Iris pigment epithelial cell (primary cell): ENCODE measurements at places on chromosomes 4 and X.
A peak's percentile ranks its signal among the peaks of the same experiment; 100 is the strongest.

GRCh38 chr4:136088211-136088867, 1444.0 kb downstream of the PCDH18 start:
- no peak for DNase-seq

- no peak for DNase-seq
These were observed 60.9 kb downstream of the ADGRA3 start for GRCh38 chr4:22454955-22455354.

DNA sequence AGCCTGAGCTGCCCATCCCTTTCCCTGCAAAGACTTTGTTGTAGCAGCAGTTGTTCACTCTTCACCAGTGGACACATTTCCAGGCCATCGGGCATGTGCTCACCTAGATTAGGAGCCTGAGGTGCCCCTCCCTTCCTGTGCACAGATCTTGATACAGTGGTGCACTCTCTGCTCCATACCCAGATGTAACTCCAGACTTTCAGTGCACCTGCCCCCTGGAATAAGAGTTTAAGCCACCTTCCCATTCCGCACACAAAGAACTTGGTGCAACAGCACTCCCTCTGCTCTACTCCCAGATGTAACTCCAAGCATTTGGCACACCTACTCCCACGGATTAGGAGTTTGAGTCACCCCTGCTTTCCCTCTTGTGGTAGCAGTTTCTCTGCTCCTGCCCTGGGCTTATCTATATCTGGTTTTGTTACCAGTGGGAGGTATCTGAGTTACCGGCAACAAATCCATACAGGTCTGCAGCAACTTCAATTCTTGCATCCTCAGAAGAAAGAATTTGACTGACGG, 36.0 kb upstream of the PLK4 start:
- peak; percentile 18 for DNase-seq

GRCh38 chrX:15853586-15854079, 980 bp downstream of the AP1S2 start:
- DNase-seq = peak; percentile 8

DNA sequence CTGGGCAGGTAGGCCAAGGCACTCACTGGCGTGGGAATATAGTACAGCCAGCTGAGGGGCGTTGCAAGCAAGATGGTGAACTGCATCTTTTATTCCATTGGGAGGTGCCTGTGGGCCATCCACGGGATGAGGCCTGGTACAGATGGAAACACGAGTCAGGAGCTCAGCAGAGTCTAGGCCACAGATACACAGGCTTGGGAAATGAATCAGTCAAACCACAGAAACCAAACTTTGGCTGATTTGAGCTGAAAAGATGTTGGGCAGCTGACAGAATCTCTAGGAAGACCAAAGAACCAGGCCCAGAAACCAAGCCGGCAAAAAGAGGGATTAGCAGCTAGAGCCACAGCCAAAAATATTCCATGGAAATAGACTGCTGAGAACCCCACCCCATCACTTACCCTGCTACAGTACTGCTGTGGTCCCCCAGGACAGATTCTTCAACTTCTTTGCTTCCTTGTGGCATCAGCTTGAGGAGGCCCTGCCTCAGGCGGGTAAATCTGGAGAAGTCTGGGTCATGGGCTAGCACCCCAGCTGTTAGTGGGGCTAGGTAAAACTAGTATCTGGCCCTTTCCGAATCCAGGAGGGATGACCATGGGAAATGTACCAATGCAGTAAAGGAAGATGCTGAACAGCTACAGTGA, 75.4 kb downstream of the TMEM131L start:
- DNase-seq = peak; percentile 96
